ENCODE measurements at places on chromosomes 1 and 21.

DNA sequence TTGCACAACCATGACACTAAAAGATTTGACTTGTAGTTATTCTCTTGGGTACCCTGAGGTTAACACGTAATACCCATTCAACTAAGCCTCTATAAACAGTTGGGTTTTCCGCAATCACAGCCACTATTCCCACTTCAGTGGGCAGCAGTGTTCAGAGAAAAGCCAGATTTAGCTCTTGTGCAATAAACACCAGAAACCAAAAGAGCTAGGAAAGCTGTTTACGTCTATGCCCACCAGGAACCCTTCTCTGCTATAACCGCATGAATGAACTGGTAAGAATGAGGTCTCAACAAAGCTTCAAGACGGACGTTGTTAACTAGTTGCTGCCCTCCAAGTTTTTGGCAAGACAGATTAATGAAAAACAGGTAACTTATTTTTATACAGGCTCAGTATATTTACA lies 101.3 kb downstream of the SLC45A1 start:
- DNase-seq: no peak

DNA sequence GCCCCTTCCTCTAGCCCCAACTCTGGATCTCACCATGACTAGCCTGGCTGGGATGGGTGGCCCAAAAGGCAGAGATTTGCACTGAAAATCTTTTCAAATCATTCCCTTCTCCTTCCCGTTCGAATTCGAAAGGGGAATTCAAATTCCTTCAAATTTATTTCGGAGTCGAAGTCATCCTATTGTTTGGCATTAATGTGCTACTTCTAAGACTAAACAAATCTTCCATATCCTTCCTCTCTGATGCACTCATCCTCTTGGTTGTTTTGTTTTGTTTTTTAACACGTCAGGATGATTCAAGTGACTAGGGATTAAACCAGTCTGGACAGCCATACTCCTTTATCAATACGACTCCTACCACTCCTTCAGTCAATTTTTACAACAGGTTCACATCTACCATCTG lies 95.5 kb upstream of the SGIP1 start:
- DNase-seq: no peak

DNA sequence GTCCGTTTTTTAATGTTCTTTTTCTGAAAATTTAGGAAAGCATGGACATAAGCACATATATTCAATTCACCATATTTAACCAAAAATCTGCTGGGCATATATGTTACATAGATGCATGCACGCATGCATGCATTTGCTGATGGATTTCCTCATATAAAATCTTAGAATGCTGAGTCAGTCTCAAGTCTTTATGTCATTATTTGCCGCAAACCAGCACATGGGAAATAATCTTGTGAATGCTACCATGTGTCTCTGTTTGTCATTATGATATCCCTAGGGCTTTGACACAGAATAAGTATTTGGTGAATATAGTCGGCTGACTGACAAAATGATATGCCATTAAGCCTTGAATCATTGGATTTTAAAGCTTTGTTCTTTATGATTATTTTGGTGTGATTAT lies 776.5 kb downstream of the KCNT2 start:
- no peak for DNase-seq

DNA sequence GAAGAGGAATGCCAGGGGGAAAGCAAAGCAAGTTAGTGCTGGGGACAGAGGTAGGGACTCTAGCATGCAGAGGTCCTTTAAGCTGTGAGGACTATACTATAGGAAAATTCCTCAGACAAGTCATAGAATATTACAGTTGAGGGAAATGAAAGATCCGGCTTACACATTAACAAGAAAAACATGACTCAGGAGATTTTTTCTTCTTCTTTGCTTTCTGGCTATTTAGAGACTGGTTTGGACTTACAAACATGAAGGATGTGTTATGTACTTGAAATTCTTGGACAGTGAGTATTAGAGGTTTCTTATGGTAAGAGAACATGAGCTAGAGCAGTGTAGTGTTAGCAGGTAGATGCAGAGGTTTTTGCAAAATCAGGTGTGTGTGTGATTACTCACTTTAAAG lies 24.9 kb downstream of the USP25 start:
- no peak for DNase-seq

DNA sequence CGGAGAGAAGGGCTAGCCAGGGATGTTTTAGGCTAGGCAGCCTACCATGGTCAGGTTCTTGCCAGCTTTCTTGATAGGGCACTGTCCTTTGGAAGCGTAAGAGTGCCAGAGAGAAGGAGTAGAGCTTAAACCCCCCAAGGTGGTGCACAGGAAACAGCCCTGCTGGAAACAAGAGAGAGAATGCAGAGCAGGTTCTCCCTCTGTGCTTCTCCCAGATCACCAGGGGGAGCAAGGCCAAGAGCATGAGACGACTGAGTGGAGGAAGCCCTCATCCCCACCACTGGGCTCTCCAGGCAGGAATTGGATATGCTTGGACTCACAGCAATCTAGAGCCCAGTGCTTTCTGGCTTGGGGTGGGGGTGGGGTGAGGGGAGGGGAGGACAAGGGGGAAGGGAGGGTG lies 49.8 kb downstream of the ATP2B4 start:
- no peak for DNase-seq

GRCh38 chr1:224432672-224433040 lies 1.9 kb downstream of the WDR26 start:
- DNase-seq: peak; percentile 44

GRCh38 chr21:28421716-28422524 lies 570.8 kb downstream of the LTN1 start:
- DNase-seq: no peak

DNA sequence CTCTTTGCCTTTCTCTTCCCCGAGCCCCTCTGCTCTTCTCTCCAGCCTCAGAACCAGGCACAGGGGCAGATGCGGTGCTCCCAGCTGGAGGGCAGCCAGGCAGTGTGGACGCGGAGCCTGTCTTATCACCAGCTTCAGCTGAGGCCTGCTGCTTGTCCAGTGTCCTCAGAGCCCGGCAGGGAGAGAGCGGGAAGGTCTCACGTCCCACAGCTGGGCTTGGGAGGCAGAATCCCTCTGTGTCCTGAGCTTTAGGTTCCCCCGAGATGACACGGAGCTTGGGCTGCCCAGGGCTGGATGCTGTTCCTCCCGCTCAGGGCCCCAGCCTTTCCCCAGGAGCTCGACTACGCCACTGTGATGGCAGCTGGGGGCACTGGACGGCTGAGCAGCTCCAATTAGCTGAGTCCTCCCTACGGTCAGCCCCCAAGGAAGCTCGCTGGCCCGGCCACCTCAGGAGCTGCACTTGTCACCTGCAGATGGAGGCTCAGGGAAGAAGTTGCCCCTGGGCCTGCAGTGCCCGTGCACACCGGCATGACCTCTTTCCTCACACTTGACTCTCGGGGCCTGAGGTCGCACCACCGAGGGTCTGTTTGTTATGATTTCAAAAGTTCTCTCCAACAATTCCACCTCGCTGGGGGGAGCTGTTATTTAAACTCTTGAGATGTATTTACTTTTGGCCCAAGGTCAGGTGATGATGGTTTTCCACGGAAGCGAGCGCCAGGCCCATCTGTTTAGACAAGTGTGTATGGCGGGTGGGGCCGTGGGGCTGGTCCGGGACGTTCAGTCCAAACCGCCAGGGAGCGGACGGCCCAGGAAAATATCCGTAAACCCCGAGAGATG lies 127.3 kb downstream of the SIK1 start:
- DNase-seq: no peak

DNA sequence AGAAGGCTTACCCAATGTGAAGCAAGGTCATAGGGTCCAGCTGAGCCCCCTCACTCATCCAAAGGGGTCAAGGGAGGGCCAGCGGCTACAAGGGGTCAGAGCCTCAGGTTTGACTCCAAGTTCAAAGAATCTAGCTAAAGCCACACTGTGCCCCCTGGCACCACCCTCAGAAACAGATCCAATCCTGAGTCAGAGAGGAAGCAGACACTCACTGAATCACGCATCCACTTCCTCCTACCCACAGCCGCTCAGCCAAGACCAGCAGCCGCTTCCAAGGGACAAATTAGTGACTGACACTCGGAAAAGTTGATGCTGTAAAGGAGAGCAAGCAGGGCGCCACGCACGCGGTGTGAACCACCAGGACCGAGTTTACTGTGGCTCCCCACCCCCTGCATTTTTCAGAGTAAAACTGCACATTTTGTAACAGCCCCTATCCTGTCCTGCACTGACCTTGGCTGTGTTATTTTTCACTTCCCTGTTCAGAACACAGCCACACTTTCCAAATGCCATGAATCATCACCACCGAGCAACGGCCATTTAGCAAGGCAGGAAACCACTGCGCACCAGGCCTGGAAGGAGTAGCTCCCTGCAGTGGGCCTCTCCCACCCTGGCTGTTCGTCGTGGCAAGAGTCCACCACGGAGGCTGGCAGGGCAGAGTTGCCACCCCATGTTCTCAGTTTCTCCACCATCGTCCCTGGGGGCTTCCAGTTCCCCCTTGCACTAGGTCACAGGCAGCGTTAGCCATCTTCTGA lies 147.8 kb downstream of the TOMM20 start:
- no peak for DNase-seq

DNA sequence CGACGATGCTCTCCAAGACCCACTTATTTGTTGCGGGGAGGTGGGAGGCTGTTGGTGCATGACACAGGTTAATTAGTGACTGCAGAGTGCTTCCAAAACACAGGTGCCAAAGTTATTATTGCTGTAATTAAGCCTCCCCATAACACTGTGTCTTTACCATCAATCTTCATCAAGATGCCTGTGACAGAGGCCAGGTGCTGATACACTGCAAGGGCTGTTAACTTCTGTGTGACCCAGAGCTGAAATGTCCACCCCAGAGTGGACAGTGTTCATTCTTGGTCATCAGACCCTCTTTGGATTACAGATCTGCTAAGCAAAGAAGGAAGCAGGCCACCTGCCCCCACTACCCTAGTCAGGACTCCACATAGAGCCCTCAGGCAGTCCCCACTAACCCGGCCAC lies 55.5 kb downstream of the CAPN8 start:
- DNase-seq: no peak

DNA sequence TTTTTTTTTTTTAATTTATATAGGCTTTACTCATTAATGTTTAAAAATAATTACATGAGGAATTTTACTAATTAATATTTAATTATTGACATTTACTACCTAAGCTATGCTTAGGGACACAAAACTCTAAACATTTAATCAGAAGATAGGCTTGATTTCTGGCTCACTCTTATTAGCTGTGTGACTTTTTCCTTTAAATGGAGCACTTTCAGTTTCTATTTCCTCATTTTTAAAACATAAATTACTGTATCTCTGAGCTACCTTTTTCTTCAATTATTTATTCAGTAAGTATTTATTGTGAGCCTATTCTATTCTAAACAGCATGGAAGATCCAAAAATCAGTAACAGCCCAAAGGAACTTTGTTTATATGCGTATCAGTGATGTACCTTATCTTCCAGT lies 40.5 kb downstream of the MAP3K7CL start:
- no peak for DNase-seq

GRCh38 chr1:242133796-242134195 lies 134.9 kb upstream of the MAP1LC3C start:
- DNase-seq: no peak

GRCh38 chr1:89878256-89878655 lies 57.4 kb downstream of the LRRC8D start:
- no peak for DNase-seq

GRCh38 chr1:6958407-6959030 lies 173.3 kb downstream of the CAMTA1 start:
- peak; percentile 93 for DNase-seq

GRCh38 chr21:40013001-40013735 lies 145.9 kb downstream of the PCP4 start:
- DNase-seq: no peak

DNA sequence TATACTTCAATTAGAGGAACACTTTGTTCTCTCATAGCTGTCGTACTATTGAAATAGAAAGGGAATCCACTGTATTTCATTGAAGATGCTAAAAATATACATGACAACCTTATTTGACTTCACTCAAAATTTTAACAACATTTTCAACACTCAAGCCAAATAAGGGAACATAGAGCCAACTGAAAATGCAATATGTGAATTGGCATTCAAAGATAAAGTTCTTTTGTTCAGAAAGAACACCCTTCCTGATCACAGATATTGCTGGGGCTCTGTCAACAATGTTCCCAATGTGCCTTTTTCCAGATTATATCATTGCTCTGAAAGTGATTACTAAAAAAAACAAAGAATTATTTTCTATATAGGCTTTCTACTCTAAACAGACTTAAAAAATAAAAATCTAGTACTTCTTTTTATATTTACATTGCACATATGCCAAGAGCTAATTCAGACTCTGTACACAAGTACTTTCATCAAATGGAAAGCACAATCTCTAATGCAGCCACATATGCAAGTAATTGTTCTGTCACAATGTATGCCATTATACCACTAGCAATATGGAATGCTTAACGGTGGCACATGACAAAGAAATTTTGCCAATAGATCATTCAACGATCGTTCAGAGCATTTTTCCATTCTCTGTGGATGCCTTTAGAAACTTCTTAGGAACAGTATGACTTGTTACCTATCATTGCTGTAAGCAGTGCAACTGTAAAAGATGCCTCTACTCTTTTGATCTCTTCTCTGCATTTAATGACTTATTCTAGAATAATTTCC lies 171.0 kb downstream of the EIF4G3 start:
- no peak for DNase-seq

GRCh38 chr1:58011978-58012377 lies 534.5 kb downstream of the OMA1 start:
- DNase-seq: no peak

GRCh38 chr1:212457740-212458338 lies 25.1 kb downstream of the NENF start:
- DNase-seq: peak; percentile 93

DNA sequence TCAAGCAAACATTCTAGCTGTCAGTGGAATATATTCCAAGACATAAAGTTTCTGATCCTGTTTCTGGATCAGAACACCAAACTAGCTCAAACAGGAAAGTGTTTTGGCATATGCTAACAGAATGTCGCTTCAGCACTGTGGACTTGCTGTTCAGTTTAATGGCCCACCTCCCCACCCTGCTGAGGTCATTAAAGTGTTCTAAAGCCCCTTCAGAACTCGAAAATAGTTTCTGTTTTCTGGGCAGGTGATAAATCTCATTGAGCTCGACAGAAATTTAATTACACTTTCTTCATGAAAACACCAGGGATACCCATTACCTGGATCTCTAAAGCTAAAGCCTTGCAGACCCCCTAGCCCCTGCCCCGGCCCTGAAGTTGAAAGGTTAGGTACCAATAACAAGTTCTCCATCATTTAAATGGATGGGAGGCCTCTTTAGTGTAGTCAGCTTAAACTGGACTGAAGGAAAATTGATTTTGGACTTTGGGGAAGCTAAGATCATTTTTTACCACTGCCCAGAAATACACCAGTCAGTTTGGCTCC lies 3.9 kb upstream of the C1orf105 start:
- no peak for DNase-seq

DNA sequence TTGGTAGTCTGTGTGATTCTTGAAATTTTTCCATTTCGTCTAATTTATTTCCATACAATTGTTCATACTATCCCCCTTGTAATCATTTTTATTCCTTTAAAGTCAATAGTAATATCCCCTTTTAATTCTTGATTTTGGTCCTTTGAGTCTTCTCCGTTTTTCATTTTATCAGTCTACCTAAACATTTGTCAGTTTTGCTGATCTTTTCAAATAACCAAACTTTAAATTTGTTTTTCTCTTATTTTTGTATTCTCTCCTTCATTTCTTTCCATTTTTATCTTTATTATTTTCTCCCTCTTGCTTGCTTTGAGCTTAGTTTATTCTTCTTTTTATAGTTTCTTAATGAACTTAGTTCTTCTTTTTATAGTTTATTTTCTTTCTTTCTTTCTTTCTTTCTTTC lies 21.1 kb upstream of the SLAMF1 start:
- DNase-seq: no peak

GRCh38 chr21:42396799-42397745 lies 1.2 kb upstream of the TMPRSS3 start:
- DNase-seq: peak; percentile 78

- DNase-seq: no peak
Measured at GRCh38 chr1:39501666-39502065, 10.2 kb downstream of the BMP8A start.
